ENCODE measurements at places on chromosomes 1 and 21. TPM values are rescaled to one million over a fixed set of nuclear protein-coding genes. Genes with fewer than 3 reads are reported as not detected.
A peak's percentile ranks its signal among the peaks of the same experiment; 100 is the strongest.

Gene KIF21B
- total RNA-seq: 94.0 TPM

Gene SLC19A2
- 5.7 TPM for total RNA-seq

Gene STX12
- 22.1 TPM for total RNA-seq

Gene OR1C1
- not detected for total RNA-seq

Gene GPA33
- 0.25 TPM for total RNA-seq

Gene GBP7
- 0.11 TPM for total RNA-seq

Gene HMGN2
- total RNA-seq: 837 TPM

Gene TMPRSS2
- not detected for total RNA-seq

Gene TMIGD3
- total RNA-seq: not detected

Gene PRAMEF33
- total RNA-seq: not detected

Gene LDLRAD1
- not detected for total RNA-seq

Gene SH2D5
- 1.3 TPM for total RNA-seq

Gene LCE1C
- total RNA-seq: not detected

DNA sequence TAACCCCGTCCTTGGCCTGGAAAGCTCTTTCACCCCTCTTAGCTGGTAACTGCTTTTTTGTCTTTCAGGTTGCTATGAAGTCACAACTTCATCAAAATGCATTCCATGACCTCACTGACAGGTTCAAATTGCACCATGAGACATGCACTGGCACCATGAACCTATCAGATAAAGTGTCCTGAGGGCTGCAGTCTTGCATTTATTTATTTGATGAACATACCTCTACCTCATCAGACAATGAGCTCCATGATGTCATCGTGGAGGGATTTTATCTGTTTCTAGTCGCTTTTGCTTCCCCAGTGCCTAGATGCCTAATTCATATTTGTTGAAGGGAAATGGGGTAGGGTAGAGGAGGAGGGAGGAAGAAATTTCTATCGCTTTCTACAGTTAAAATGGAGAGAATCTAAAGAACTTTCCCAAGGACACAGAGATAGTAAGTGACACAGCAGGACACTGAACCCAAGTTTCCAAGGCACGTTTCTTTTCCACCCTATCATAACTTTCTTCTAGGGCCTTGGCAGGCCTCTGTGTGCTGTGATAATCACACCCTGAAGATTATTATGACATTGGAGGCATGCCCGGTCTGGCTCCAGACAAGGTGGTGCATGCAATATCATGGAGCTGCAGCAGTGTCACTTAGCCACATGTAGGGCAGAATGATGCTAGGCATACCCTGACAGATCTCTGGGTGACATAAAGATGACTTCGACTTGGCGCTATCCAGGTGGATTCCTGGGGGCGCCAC, 69.5 kb downstream of the CD58 start:
- DNase-seq: no peak

GRCh38 chr1:189609167-189609566, 868.5 kb downstream of the BRINP3 start:
- no peak for DNase-seq

DNA sequence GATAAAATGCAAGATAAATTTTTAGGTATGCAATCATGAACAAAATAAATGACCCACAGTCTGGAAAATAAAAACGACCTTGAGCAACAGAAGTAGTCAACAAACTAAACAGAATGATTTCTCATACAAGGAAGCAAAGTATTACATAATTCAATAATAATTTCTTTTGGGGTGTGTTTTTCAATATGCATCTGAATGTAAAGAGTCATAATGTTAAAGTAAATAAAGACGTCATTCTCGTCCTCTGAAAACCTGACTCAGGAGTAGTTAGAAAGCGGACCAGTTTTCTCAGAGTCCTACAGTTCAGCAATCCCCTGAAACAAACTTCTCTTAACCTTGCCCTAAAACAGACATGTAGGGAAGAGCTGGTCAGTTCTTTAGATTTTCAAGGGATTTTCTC, 18.6 kb downstream of the CDC42BPA start:
- DNase-seq: no peak

- DNase-seq: no peak
Observed at GRCh38 chr21:22871692-22872091, 1873.5 kb downstream of the NCAM2 start.

DNA sequence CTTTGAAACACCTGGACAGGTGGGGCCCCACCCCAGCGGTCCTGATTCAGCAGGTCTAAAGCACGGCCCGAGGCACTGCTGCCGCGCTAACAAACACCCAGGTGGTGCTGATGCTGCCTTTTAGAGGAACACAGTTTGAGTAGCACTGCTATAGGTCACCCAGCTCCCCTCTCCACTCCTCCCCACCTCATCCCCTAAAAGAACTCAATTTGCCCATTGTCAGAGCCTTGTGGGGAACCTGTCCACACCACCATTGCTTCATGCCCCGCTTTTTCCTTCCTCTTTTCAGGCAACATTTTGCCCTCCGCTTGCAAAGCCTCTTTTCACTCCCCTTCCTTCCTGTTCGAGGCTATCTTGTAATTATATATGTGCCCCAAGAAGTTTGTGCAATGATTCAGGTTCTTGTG, 26.2 kb upstream of the PADI4 start:
- no peak for DNase-seq

- peak; percentile 70 for DNase-seq
Observed at GRCh38 chr1:184843732-184844495, 89.3 kb upstream of the EDEM3 start.

GRCh38 chr1:203656796-203657747, 30.4 kb downstream of the ATP2B4 start:
- no peak for DNase-seq

GRCh38 chr1:78432016-78432415, 58.8 kb upstream of the PTGFR start:
- DNase-seq: no peak

DNA sequence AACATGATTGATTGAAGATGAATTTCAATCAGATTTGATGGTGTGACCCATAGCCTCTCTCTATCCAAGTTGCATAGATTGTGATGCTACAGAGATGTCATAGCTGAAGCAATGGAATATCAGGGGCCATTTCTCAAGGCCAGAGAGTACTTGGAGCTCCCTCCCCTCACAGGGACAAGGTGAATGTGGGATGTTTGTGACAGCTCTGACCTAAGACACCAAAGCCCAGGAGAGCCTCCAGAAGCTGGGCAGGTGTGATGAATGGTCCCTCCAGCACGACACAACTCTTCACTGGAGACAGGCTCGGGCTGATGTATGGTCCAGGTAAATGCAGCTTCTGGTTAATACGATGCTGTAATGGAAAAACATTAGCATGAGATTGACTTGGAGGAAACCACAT, 101.0 kb upstream of the ZC3H12A start:
- no peak for DNase-seq

- DNase-seq: peak; percentile 89
Observed at GRCh38 chr1:172845371-172845770, 186.5 kb downstream of the FASLG start.

DNA sequence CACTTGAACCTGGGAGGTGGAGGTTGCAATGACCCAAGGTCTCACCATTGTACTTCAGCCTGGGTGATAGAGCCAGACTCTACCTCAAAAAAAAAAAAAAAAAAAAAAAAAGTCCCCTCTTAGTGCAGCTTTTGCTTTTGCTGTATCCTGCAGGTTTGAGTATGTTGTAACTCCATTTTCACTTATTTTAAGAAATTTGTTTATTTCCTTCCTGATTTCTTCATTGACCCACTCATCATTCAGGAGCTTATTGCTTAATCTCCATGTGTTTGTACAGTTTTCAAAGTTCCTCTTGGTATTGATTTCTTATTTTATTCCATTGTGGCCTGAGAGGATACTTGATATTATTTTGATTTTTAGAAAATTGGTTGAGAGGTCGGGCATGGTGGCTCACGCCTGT, 50.9 kb upstream of the AK4 start:
- no peak for DNase-seq

DNA sequence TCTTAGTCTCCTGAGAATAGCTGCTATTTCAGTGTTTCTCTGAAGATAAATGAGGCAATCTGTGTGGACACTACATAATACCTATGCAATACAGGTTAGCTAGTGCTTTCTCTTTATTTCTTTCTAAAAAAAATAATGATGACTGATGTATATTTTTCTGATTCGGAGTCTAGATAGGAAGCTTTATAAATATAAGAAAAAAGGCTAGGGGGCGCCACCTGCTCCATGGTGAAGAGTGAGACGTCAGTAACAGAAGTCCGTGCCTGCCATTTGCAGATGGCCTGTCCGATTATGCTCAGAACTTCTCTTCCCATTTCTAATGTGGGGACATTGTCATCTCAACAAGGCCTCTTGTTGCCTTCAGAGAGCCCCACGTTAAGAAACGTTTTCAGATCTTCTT, 26.4 kb downstream of the QSOX1 start:
- DNase-seq: peak; percentile 65

GRCh38 chr21:45876381-45877170, 105.0 kb upstream of the COL6A1 start:
- DNase-seq: no peak

GRCh38 chr1:116001739-116002487, 25.6 kb downstream of the SLC22A15 start:
- no peak for DNase-seq

- DNase-seq: no peak
Observed at GRCh38 chr21:36606287-36606982, 92.5 kb upstream of the SIM2 start.

GRCh38 chr21:44703731-44704635, 7.0 kb downstream of the KRTAP10-12 start:
- no peak for DNase-seq

DNA sequence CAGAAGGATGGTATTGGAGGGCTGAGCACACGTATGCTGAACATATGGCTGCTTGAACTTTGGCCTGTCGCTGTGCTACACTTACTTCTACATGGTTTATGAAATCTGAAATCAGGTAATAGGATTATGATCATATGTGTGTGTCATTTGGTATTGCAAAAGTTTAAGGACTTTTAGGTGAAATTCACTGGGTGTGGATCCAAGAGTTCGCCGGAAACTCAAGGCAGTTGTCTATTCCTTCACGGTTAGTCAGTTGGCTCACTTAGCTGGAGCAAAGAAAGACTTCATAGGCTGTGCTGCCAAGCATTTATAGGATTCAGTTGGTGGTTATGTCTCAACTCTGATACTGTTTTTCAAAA, 927 bp downstream of the UAP1 start:
- no peak for DNase-seq

- DNase-seq: no peak
Observed at GRCh38 chr1:30474818-30475200, 248.6 kb downstream of the MATN1 start.

- DNase-seq: no peak
Observed at GRCh38 chr1:160945079-160945478, 9.5 kb downstream of the ITLN2 start.

DNA sequence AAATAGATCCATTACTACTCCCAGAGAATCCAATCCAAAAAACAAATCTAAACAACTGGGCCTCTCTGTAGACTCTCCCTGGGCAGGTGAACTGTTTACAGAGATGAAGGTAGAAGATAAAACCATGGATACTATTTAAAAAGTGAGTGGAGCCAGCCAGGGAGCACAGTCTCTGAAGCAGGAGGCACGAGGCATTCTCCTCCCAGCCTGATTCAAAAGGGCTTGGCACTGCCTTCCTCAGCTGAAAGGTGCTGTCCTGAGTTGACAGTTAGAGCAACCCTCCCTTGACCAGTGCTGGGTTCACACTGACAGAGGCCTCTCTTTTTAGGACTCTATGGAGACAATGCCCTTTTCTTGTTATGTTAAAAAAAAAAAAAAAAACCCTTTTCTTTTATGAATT, 36.8 kb downstream of the HENMT1 start:
- DNase-seq: no peak

DNA sequence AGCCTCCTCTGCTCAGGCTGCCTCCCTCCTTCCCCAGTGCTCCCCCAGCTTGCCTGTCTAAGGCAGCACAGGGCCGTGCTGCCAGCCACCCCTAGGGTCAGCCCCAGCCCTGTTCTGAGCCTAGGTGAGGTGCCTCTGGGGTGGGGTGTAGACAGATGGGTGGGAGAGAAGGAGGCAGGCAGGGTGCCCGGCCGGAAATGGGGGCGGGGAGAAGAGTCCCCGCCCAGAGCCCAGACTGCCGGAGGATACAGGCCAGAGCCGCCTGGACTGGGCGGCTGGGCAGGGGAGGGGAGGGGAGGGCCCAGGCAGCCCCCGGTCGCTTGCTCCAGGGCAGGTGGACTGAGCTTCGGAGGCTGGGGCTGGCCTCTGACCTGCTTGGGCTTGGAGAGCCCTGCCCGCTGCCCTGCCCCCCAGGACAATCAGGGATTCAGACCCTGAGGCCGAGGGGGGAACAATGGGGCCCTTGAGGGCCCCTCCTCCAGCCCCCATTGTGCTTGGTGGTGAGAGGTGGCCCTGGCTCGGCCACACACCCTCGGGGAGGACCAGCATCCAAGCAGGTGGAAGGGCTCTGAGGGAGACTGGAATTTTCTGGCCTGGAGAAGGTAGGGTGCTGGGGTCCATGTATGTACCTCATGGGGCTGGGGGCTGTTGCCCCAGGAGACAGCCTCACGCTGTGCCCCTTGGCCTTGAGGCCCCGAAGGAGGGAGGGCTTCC, at the start of gene GJC2:
Gene GJC2, plus strand, starts transcription at position 525 of the 714 bp plus-strand sequence. CDS start 7,829 bp downstream, outside the sequence.
- no peak for DNase-seq

DNA sequence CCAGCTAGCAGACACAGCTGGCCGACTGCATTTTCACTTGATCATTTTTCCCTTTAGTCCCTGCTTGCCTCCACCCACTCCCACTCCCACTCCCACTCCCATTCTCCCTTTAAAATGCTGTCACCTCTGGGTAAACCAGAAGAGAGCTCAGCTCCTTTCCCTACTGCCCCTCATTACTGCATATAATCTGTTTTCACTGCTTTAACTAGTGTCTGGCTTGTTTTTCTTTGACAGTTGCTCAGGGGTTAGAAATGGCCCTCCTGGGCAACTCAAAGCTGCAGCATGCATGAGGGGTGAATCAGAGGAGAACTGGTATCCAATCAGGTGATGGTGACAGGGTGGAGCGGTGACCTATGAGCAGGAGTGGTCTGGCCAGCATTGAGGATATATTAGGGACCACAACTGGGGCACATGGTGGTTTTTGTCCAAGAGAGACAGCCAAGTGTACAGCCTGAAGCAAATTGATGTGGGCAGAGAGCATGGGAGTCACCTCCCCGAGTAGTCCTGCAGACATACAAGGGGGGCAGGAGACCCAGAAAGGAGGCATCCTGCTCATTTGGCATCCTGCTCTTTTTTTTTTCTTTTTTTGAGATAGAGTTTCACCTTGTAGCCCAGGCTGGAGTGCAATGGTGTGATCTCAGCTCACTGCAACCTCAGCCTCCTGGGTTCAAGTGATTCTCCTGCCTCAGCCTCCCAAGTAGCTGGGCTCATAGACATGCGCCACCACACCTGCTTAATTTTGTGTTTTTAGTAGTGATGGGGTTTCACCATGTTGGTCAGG, 42.6 kb upstream of the SRSF10 start:
- DNase-seq: no peak

All from activated CD8-positive, alpha-beta T cell treated with anti-CD3 and anti-CD28 coated beads for 36 hours (primary cell).